ENCODE measurements at places on chromosomes 7 and 10.

- no peak for DNase-seq
Observed at GRCh38 chr10:50540069-50540825, 83.5 kb downstream of the SGMS1 start.

DNA sequence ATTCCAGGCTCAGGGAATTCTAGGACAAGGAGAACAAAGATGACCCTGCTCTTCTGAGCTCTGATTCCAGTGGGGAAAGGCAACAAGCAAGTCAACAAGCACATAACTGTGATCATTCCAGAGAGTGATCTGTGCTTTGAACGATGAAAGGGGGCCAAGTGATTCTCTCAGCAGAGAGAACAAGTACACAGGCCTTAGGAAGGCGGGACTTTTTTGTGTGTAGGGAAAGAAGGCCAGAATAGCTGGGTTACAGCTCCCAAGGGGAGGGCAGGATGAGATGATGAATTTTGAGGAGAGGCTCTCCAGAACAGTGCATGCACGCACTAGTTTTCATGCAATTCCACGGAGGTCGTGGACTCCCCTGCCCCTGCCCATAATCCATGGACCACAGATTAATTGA is 565.2 kb downstream of the SDK1 start:
- no peak for DNase-seq

- DNase-seq, result peak; percentile 42
Observed at GRCh38 chr7:136050462-136050847, 73.3 kb upstream of the MTPN start.

DNA sequence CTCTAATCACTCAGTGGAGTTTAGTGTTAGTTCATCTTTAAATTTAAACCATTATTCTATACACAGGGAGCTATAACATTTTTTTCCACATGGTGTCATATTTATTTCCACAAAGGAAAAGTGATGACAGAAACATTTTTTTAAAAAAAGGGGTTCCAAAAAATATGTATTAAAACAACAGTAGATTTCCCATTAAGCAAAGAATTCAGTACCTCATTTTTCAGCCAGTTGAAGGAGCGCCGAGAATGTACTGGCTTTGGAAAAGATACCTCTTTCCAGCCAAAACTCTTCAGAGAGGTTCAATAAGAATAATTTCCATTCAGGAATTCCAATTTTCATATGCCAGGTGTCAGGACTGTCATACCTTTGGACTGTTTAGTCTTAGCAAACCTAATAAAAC is 250.5 kb upstream of the MEOX2 start:
- DNase-seq, result no peak

DNA sequence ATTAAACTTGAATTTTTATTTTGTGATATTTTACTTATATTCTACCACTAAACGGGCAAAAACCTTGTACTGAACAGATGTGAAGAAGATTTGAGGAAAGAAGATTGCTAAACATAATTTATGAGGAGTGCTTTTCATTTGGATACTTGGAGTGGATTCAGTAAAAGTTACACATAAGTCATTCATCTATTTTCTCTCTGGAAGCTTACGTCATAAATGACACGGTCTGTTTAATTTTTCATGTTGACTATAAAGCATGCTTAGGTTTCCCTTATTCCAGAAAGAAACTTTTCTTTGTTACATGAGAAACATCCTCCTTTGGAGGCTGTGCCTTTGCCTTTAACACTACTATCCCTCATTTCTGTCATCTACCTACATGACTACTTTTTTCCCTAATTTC is 53.9 kb downstream of the TFEC start:
- no peak for DNase-seq

DNA sequence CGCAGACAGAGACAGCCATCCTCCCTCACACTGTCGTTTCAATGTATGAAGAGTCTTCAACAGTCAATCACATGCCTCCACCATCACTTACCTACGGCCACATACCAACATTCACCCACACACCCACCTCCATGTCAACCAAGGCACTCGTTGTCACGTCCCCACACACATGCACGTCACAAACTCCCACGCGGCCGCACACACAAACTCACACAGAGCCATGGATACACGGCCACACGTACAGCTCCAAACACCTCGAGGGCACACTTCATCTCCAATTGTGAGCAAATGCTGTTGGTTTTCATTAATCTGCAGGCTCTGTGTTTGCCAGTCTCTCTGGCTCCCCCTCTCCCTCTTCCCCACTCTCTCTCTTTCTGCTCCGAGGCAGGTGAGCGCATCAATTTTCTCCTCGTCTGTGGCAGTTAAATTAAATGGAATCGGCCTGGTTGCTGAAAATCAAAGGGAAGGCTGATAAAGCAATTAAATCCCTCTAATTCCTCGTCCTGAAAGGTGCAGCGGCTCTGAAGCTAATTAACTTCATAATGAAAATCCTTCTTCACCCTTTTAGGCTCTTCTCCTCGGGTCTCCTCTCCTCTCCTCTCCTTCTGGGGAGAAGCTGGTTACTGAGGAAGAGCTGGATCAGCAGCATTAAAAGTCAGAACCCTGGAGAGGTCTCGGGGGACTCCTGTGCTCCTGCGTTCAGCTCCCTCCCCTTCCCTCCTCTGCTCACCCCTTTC is 53.8 kb upstream of the SLF2 start:
- DNase-seq, result no peak

DNA sequence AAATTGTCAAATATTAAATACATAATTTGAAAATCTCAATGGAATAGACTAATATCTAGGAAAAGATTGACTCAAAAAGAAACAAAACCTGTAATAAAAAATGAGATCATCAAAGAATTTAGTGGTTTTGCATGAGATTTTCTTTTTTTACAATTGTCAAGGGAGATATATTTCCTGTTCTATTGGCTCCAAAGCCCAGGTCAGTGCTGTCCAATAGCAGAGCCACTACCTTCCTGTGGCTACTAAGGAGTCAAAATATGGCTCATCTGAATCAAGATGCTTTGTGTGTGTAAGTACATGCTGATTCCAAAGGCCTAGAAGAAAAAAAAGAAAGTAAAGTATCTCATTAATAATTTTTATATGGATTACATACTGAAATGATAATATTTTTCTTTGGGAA is 191.9 kb downstream of the C7orf25 start:
- DNase-seq, result no peak

GRCh38 chr7:48388911-48389310 is 217.7 kb downstream of the ABCA13 start:
- DNase-seq, result no peak

GRCh38 chr7:28556025-28556424 is 143.7 kb downstream of the CREB5 start:
- DNase-seq, result no peak

- DNase-seq, result no peak
Observed at GRCh38 chr10:31769564-31769963, 159.1 kb downstream of the ARHGAP12 start.

- peak; percentile 87 for DNase-seq
Observed at GRCh38 chr7:73557397-73558257, at the start of gene BCL7B. TSS of gene BCL7B (minus strand) at chr7:73557690. CDS start at chr7:73557578, 112 bp downstream.

- no peak for DNase-seq
Observed at GRCh38 chr7:131940621-131941165, 384.3 kb upstream of the PODXL start.

DNA sequence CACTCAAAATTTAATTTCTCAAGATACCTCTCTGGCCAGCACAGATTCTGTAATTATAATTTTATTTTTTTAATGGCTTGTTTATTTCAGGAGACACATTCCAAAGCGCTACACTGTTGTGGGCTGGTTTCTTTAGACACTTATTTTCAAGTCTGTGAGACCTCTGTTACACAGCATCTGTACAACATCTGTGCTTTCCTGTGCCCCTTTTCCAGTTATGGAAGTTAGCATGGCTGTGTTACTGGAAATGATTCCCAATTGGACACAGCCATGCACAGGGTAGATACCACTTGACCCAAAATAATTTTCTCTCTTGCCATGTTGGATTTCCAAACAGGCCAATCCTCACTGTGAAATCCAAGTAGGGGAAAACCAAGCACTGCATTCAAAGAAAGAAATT is 172.3 kb upstream of the ADCY1 start:
- DNase-seq, result no peak

Data from eye (tissue), 1 donor.